Fibroblast of mammary gland (primary cell): ENCODE measurements at places on chromosomes 3 and 15.

DNA sequence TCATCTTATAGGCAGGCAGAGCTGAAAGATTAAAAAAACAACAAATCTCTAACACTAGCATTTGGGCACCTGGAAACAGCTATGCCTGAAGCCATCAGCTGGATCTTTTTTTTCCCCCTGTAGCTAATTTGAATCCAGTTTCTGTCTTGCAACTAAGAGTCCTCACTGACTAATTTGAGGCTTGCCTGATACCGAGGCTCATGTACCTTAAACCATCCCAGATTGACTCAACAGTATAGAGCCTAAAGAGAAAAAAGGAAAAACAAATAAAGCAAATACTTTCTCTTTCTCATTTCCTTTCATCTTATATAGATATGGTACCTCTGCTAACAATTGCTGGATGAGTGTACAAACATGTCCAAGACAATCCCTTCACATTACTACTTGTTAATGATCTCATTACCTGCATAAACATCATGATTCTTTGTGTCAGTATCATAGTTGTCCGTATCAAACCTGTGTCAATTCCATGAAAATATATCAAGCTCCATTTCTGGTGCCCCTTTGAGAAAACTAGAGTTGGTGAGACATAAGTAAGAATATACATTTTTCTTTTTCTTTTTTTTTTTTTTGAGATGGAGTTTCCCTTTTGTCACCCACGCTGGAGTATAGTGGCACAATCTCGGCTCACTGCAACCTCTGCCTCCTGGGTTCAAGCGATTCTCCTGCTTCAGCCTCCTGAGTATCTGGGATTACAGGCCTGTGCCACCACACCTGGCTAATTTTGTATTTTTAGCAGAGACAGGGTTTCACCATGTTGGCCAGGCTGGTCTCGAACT, 43.1 kb downstream of the BHLHE40 start:
- peak; percentile 55 for DNase-seq

DNA sequence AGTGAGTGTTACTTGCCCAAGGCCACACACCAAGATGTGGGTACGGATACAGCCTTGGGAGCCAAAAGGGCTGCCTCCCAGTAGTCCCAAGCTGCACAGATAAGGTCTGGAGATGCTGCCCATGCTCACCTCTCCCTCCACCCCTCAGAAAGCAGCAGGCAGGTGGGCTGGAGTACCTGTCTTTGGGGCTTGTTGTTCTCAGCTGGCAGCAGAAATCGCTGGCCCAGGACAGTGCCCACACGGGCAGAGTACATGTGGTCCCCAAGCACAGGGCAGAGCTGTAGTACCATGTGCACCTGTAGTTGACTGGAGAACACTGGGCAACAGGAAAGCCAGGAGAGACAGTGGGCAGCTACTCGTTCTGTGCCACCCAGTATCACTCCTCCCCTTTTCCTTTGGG, 5.0 kb downstream of the RPUSD3 start:
- DNase-seq, result no peak

- no peak for DNase-seq
Observed at GRCh38 chr3:127061641-127062040, 78.7 kb downstream of the PLXNA1 start.

GRCh38 chr3:153666991-153667740, 454.0 kb upstream of the ARHGEF26 start:
- DNase-seq, result no peak

DNA sequence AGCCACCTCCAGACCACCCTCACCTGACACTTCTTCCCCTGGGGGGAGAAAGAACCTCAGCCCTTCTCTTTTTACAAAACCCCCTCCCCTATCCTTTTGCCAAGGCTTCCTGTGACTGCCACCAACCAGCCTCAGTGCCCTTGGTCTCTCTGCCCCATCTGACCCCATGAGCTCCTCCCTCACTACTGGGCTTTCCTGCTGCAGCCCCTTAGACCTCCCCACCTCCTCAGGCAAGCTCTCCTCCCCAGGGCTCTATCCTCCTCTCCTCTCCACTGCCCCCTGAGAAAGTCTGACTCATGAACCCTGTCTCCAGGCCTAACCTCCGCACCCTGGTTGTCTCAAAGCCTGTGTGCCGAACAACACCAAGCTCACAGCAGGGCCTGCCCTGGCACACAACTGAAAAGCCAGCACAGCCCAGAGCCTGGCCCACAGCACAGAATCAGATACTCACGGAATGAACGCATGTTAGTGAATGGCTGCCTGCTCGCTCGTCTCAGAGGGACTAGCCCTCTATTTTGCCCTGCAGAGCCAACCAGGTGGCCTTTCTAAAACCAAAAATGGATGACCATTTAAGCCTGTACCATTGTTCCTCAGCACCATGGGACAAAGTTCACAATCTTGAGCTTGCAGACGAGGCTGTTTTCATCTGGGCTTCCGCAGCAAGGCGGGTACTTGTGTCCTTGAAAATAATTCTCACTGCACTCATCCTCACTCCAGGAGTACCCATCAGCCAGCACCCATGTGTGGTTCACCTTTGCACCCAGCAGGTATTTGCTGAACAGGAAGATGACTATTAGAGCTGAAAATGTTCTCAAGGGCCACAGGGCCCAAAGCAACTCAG, 1.7 kb downstream of the CHDH start:
- DNase-seq, result no peak

DNA sequence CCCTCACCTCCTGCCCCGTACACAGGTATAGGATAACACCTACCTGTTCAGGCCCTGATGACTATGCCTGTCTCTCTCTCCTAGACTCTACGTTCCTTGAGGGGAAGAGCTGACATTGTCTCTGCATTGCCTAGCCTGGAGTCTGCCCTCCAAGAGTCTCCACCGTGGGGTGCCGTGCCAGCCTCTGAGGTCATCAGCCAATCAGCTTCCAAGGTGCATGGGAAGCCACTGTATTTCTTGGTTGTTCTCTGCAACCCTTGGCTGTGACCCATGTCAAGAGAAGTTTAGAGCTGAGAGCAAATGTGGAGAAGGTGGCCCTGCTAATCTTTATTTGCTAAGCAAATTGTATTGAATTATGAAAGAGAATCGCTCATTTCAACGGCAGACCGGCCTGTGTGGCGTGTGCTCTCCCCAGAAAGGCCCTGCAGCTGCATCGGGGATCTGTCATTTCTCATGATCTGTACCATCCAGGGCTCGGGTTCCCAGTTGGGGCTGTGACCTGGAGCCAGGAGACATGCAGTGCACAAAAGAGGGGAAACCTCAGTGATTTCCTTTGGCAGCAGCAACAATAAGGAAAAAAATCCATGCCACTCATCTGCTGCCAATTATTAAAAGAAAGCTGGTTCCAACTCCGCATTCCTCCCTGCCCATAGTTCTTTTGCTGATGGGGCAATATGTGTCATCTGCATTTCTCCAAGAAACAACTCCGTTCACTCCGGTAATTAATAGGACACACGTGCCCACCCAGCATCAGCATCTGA, 182.2 kb downstream of the MEGF11 start:
- DNase-seq, result no peak

- no peak for DNase-seq
Observed at GRCh38 chr15:62165104-62165792, at the start of gene C2CD4B. C2CD4B (minus strand) TSS chr15:62165285; CDS start chr15:62164984, 301 bp downstream.

DNA sequence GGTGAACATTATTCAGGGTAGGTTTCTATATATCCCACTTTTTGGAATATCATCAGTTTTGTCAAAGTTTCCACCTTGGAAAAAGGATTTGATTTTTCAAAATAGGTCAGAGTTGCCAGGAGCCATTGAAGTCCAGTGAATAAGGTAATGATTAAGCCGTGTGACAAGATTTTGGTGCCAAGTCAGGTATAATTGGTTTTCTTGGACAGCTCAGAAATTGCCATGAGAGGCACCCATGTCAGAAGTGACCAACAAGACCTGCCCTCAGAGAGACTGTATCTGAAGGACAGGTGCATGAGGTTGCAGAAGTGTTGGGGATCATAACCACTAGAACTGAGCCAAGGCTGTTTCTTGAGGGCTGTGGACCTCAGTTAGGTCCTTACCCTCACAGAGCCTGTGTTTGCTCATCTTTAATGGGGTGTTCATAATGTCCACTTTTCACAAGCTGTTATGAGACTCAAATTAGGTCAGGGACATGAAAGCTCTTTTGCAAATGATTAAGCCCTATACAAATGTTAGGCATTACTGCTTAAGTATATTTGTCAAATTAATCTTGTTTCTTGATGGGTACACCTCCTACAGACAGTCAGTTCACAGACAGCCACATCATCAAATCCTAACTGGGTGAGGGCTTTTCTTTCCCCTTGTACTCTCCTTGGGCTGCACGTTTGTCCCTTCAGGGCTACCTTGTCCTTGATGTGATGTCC, 32.3 kb downstream of the CASR start:
- DNase-seq, result no peak

- peak; percentile 54 for DNase-seq
Observed at GRCh38 chr3:21509731-21510470, 241.1 kb downstream of the ZNF385D start.

GRCh38 chr3:167684388-167684993, 30.7 kb upstream of the WDR49 start:
- DNase-seq, result peak; percentile 68

DNA sequence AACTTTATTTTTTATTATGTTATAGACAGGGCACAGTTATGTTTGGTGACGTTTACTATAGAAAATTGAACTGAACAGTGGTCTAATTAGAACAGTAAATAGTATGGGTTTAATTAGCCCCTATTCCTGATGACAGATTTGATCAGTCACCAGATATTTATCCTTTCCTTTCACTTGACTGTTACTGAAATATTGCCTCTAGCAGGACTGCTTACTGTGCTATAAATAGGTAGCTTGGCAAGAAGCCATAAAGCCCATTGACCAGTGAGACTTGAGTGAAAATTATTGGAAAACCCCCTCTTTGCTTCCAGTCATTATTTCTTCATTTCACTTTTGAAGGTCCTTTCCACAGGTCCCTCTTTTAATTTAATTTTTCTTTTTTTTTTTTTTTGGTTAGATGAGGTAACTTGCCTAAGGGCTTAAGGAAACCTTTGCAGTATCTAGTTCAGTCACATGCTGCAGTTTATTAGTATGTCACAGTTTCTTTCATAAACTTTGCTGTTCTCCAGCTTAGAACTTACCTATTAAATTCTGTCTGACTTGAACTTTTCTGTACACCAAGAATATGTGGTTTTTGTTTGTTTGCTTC, 115.6 kb downstream of the ADAMTSL3 start:
- no peak for DNase-seq

- DNase-seq, result no peak
Observed at GRCh38 chr15:99925661-99926461, 192.6 kb upstream of the LYSMD4 start.

DNA sequence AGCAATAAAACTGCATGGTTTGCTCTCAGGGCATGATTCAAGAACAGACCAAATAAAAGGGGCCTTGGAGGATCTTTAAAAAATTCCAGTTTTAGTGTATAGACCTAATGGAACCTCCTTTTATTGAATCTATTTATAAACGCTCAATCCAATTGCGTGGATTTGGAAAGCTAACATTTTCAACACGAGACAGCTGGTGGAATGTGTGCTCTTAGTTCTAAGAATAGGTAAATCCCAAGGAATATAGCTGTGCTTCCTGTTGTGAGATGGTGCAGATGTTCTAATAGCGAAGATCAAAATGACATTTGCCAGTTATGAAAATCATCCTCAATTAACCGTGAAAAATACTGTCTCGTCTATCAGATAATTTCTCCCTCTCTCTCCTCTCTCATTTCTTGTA, 192.5 kb downstream of the ATP10A start:
- DNase-seq, result no peak

GRCh38 chr3:161273589-161274218, 52.6 kb downstream of the NMD3 start:
- DNase-seq, result peak; percentile 62

DNA sequence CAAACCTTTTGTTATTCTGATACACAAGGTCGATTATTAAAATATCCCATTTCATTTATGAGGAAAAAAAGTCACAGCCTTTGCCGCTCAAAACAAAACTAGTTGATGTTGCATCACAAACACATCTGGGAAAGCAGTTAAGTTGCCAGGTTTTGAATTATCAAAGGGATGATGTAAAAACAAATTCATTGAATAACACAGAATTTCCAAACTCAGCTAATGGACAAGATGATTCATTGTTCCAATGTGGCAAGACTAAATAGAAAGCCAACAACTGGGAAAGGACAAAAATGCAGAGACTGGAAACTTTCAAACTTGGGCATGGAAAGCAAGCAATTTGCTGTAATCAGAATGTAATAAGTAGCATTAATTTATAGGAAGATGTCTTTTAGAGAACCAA, 610.0 kb upstream of the ZNF385D start:
- DNase-seq, result peak; percentile 85

GRCh38 chr15:64026591-64026990, 19.7 kb downstream of the DAPK2 start:
- no peak for DNase-seq

DNA sequence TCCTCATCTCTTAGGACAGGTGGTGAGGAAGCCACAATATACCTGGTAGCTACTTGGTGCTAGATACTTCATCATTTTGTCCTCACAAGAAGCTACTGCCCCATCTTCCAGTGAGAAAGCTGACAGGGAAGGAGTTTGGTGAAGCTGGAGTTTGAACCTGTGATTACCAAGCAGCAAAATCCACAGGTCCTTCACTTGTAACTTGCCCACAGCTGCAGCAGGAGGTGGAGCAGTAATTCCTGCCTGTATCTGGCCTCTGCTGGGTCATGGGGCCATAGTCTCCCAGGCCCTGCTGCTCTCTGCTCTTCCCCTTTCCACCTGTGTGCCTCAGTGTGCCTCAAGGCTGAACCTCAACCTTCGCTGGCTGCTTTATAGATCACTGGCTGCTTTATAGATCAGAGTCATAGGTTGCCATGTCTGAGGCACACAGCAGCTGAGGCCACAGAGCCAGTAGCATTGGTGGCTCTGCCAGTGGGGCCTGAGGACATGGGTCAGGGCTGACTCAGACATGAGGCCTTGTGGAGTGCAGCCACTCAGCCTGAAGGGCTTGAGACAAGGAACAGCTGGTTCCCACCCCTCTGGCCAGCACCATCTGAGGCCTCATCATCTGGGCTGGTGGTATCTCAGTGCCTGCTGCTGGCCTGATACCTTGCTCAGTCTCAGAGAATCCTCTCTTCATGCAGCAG, 11.1 kb upstream of the CHRNB4 start:
- no peak for DNase-seq

DNA sequence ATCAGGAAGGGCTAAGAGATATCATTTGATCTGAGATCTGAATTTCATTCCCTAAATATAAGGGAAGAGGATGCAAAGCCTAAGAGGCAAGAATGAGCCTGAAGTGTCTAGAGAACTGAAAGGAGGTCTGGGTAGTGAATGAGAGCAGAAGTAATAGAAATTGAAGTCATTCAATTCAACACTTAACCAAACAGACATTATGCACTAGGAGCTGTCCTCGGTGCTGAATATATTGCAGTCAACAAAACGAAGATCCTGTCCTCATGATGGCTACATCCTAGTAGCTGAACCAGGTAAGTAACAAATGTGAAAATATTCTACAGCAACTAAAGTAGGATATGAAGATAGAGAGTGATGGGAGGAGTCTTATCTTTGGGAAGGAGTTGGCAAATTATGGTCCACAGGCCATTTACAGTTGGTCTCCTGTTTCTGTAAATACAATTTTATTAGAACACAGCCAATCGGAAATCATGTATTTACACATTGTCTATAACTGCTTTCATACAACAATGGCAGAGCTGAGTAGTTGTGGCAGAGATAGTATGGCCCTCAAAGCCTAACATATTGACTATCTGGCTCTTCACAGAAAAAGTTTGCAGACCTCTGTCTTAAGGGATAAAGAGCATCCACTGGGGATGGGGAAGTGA, 192.9 kb upstream of the CADPS start:
- DNase-seq, result peak; percentile 66

GRCh38 chr3:160754371-160754854, 1.6 kb upstream of the PPM1L start:
- DNase-seq, result peak; percentile 59

GRCh38 chr3:187377842-187378241, 9.7 kb downstream of the RTP4 start:
- DNase-seq, result peak; percentile 38
